ENCODE measurements at places on chromosomes 11 and 22. TPM values are rescaled to one million over a fixed set of nuclear protein-coding genes. Genes with fewer than 3 reads are reported as not detected.

DNA sequence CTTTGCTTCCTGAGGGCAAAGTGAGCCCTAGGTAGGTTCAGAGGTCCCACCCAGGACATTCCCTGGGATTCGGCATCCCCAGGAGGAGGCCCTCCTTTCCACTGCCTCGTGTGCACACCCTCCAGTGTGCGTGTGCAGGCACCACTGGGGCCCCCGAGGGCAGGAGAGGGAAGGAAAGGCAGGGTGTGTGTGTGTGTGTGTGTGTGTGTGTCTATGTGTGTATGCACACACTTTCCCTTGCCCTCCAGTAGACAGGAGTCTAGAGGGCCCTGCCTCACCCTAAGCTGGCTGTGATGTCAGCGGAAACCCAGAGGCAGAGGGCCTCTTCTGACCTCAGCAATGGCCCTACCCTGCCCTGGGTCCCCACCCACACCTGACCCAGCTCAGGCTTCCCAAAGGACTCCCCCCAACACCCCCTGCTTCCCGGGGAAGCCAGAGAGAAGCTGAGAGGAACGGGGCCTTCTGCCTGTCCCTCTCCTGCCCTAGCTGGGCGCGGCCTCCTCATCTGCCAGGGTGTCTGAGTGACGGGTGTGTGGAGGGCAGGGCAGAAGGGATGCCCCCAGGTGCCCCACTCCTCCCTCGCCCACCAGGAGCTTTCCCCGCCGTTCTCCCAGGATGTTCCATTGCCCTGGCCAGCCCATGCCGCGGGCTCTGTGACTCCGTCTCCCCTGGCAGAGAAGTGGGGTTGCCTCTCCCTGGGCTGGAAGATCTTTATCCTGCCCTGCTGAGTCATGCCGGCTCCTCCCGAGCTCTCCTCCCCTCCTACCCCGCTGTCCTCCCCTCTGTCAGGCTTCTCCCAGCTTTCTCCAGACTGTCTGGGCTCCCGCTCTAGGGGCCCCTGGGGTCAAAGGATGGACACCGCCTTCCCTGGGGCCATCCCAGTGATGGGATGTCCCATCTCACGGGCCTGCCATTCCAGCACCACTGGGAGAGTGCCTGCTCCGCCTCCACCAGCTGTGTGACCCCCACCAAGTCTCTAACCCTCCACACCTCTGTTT is 6.0 kb upstream of the CLCF1 start:
- H3K27ac ChIP-seq, result peak overlapping the region; percentile 99
- peak; percentile 79 for DNase-seq
- H3K4me1 ChIP-seq, result peaks cover 83% of the 10 kb centered on the region
- no peaks in the 10 kb centered on the region for H3K36me3 ChIP-seq

ACCSL gene
- not detected for total RNA-seq

DNA sequence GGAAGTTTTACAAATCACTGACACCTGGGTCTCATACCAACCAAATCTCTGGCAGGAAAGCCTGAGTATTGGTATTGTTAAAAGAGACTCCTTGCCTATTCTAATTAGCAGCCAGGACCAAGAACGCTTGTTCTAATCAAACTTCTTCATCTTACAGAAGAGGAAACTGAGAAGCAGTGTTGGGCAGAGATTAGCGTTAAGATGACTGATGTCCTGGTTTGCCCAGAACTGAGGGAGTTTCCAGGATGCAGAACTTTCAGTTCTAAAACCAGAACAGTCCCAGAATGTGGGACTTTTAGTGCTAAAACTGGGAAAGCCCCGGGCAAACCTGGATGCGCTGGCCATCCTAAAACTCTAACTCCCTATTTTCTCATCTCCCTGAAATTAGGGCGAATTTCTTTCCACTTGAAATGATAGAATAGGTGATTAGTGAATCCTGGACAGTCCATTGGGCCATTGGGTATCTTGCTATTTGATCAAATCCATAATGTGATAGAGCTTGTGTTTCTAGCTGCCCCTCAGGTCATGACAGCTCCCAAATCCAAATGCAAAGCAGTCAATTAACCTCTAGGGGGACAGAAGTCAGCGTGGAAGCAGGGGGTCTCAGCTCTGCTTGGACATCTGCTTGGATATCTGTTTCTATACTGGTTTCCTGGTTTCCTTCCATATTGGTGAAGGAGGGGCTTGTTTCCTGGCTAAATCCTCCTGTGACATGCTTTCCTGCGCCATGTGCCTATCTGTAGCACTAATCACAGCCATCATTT is 16.0 kb upstream of the TMPRSS13 start:
- H3K4me3 ChIP-seq, result no peak overlapping the region
- no peaks in the 10 kb centered on the region for H3K36me3 ChIP-seq
- no peak for DNase-seq
- H3K4me1 ChIP-seq, result peaks cover 35% of the 10 kb centered on the region
- H3K27ac ChIP-seq, result no peak overlapping the region

- H3K4me1 ChIP-seq, result 0 out of 2 replicates have a peak, but pooled peaks cover 4% of the 10 kb centered on the region
- no peak for DNase-seq
- H3K27ac ChIP-seq, result no peak overlapping the region
- H3K27me3 ChIP-seq, result no peaks in the 10 kb centered on the region
- no peaks in the 10 kb centered on the region for H3K36me3 ChIP-seq
Observed at GRCh38 chr22:50696251-50696798, 23.7 kb downstream of the SHANK3 start.

C11orf87 gene
- not detected for total RNA-seq

DNA sequence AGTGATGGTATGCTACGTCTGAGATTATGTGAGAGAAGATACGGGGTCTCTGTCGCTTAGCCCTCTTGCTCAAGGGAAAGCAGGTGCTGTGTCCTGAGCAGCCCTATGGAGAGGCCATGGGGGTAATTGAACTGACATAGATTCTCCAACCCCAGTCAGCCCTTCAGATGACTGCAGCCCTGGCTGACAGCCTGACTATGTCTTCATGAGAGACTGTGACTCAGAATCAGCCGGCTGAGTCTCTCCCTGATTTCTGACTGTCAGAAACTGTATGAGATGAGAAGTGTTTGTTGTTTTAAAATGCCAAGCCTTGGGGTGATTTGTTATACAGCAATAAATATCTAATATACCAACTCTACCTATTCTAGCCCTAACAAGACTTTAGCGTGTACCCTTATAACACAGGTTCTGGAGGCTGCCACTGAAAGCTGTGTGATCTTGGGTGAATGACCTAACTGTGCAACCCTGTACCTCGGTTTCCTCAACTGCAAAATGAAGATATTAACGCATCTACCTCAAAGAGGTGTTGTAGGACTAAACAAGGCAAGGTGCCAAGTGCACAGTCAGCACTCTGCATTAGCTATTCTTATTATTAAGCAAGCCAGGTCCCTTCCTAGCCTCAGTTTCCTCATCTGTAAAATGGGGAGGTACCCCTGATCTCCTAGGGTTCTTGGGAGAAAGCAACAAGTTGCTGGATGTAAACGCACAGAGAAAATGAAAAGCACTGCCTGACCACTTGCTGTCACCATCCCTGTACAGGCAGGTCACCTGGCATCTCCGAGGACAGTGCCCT is 24.9 kb downstream of the SLC43A1 start:
- no peak for DNase-seq
- H3K27me3 ChIP-seq, result no peaks in the 10 kb centered on the region
- no peaks in the 10 kb centered on the region for H3K36me3 ChIP-seq
- H3K27ac ChIP-seq, result no peak overlapping the region
- H3K4me1 ChIP-seq, result peaks cover 16% of the 10 kb centered on the region

GRCh38 chr11:115208808-115209259 is 295.4 kb downstream of the CADM1 start:
- no peak for DNase-seq
- H3K27me3 ChIP-seq, result peaks cover 14% of the 10 kb centered on the region
- H3K4me3 ChIP-seq, result no peak overlapping the region
- H3K4me1 ChIP-seq, result no peaks in the 10 kb centered on the region

GRCh38 chr11:8330404-8330803 is 66.7 kb upstream of the LMO1 start:
- H3K36me3 ChIP-seq, result no peaks in the 10 kb centered on the region
- no peak overlapping the region for H3K4me3 ChIP-seq
- H3K27ac ChIP-seq, result no peak overlapping the region
- peaks cover 23% of the 10 kb centered on the region for H3K4me1 ChIP-seq
- no peaks in the 10 kb centered on the region for H3K27me3 ChIP-seq

DNA sequence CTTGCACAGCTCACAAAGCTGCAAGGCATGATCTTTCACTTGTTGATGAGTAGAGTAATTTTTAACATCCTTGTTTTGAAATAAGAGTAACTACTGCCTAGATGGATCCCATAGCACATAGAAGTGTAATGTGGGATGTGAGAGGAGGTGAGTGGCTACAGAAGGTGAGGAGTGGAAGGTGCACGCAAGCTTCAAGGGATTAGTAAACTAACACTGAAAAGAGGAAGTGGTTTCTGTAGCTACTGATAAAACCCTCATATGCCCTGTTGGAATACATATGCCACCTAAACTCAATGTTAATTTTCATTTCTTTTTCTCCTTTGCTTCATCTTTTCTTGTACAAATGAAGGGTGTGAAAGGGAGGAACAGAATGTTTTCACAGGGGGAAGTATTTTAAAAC is 22.0 kb upstream of the CTSC start:
- no peak for DNase-seq
- H3K4me3 ChIP-seq, result no peak overlapping the region
- no peak overlapping the region for H3K27ac ChIP-seq
- H3K4me1 ChIP-seq, result peaks cover 37% of the 10 kb centered on the region

NUP160 gene
- 73.2 TPM for total RNA-seq

- H3K36me3 ChIP-seq, result no peaks in the 10 kb centered on the region
- no peak overlapping the region for H3K4me3 ChIP-seq
- no peak for DNase-seq
- 0 out of 2 replicates have a peak, but pooled peaks cover 4% of the 10 kb centered on the region for H3K4me1 ChIP-seq
- H3K27me3 ChIP-seq, result no peaks in the 10 kb centered on the region
Observed at GRCh38 chr11:61927501-61927900, 10.1 kb upstream of the RAB3IL1 start.

DNA sequence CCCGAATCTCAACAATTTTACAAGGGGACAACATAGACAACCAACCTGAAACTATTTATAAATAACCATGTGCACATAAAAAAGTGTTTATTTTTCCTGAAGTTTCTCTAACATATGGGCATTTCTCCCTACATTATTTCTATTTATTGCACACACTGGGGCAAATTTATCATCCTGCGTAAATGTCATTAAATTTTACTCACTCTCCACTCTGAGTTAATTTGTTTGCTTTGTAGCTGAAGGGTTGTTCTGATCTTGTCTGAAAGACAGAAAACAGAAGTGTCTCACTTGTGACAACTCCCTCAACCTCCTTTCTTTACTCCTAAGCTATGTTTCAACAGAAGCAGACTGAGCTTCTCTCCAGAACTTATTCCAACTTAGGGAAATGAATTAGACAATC is 194.2 kb downstream of the HIPK3 start:
- peaks cover 27% of the 10 kb centered on the region for H3K4me1 ChIP-seq
- no peaks in the 10 kb centered on the region for H3K36me3 ChIP-seq
- no peak for DNase-seq

- H3K27ac ChIP-seq, result no peak overlapping the region
- H3K4me3 ChIP-seq, result no peak overlapping the region
- no peaks in the 10 kb centered on the region for H3K36me3 ChIP-seq
- peaks cover 23% of the 10 kb centered on the region for H3K27me3 ChIP-seq
- no peaks in the 10 kb centered on the region for H3K4me1 ChIP-seq
Observed at GRCh38 chr11:123859731-123860130, 25.7 kb downstream of the TMEM225 start.

DNA sequence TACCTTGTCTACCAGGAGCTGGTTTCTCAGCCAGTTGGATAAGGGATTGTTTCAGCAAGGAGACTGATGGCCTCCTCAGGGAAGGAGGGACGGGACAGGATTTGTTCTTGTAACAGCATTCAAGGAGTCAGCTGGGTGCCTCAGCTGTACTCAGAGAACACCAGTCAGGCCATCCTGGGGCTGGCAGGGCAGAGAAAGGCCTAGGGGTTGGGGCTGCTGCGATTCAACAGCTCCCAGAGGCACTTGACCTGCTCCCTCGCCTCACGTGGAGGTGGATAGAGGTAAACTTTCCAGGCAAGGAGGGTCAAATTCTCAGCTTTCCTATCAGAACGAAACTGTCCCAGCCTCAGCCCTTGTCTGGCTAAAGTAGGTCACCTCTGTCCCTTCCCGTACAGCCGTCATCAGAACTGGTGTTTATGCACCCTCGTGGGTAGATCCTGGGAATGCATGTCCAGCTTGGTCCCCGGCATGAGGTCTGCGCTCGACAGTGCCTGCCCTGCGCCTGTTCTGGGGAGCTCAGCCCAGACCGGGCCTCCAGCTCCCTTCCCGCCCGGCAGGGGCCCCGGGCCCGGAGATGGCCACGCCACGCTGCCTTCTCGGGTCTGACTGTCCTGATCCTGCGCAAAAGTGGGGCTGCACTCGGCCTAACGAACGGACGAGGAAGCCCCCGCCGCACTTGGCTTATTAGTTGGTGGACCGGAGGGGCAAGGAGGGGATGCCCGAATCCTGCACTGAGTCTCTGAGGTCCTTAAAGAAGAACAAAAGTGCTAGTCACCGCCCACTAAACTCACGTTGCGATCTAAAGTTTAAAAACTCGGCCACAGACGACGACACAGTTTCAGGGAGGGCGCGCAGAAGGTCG is 762 bp upstream of the CCDC134 start:
- H3K27me3 ChIP-seq, result no peaks in the 10 kb centered on the region
- no peaks in the 10 kb centered on the region for H3K36me3 ChIP-seq
- H3K4me1 ChIP-seq, result peaks cover 27% of the 10 kb centered on the region
- DNase-seq, result no peak

GRM5 gene
- total RNA-seq, result not detected

GRCh38 chr22:37275622-37276021 is 6.7 kb upstream of the CYTH4 start:
- no peak overlapping the region for H3K4me3 ChIP-seq
- H3K4me1 ChIP-seq, result no peaks in the 10 kb centered on the region
- DNase-seq, result no peak
- no peaks in the 10 kb centered on the region for H3K27me3 ChIP-seq

DNA sequence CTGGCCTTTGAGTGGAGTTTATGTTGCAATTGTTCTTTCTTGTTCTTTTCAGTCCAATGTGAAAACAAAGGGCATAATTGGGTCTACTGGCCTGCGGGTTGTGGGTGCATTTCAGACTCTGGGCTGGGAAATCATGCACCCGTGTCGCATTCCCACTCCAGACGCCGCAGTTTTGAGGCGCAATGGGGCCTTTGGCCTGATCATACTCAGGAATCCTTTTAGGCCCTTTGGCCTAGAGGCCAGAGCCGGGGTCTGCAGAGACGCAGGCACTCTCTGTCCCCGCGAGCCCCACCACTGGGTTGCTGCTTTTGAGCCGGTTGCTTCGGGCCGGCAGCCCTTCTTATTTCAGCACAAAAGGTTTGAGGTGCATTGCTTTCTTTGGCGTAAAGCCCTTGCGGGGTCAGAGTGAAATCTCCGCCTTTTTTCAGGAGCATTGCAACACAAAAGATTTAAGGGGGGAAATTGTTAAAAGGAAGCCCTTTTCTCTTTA is 48.4 kb upstream of the DBX1 start:
- no peak overlapping the region for H3K4me3 ChIP-seq
- no peaks in the 10 kb centered on the region for H3K36me3 ChIP-seq
- H3K27me3 ChIP-seq, result peaks cover 77% of the 10 kb centered on the region
- H3K27ac ChIP-seq, result no peak overlapping the region
- no peak for DNase-seq

GGTLC2 gene
- total RNA-seq, result not detected

- DNase-seq, result no peak
- no peak overlapping the region for H3K4me3 ChIP-seq
- no peaks in the 10 kb centered on the region for H3K4me1 ChIP-seq
- H3K27ac ChIP-seq, result no peak overlapping the region
Observed at GRCh38 chr11:115580927-115581680, 76.9 kb upstream of the CADM1 start.
